ENCODE measurements at places on chromosomes 6 and 20.

GRCh38 chr6:112665815-112666214 lies 318.7 kb downstream of the RFPL4B start:
- no peak for DNase-seq

GRCh38 chr20:52054123-52054522 lies 137.5 kb downstream of the ZFP64 start:
- DNase-seq = no peak

GRCh38 chr20:60934724-60935123 lies 317.3 kb upstream of the CDH4 start:
- no peak for DNase-seq

GRCh38 chr6:140784573-140784972 lies 1348.2 kb upstream of the GJE1 start:
- no peak for DNase-seq

DNA sequence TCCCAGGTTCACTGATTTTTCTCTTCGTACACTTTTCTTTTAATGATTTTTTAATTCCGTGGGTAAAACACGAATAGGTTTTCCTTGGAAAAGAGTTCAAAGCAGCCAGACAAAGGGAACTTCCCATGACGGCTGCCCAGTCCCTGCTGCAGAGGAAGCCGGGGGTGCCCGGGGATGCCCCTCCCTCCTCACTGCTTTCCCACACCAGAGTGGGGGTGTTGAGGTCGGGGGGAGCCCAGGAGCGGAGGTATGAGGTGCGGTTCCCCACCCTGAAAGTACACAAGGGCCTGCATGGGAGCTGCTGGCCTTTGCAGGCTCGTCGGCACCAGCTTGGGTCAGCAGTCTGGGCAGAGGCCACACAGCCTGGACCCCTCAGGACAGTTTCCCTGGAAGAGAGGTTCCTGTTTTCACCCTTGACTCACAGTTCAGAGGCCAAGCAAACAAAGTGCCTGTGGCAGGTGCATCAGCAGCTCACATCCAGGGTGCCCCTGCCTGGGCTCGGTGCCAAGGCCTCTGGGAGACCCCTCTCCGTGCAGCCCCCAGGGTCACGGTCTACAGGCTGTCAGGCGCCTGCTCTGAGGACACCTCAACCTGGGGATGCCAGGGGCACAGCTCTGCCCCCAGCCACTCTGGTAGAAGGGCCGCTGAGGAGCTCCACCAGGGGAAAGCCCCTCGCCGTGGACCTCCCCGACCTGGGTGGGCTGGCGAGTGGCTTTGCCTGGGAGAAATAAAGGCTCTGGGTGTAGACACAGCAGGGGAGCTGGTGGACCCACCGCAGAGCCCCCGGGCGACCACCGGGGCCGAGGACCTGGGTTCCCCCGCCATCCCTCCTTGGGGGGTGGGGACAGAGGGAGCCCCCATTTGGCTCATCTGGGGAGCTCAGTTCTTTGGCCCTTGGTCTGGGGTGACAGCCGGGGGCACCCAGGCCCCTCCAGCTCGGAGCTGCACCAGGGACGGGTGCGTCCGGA lies 15.4 kb upstream of the CHRNA4 start:
- no peak for DNase-seq

- DNase-seq = no peak
These were observed 11.3 kb downstream of the MDFI start for GRCh38 chr6:41649596-41649995.

GRCh38 chr20:36584018-36584481 lies 10.7 kb downstream of the TGIF2 start:
- no peak for DNase-seq

Measured in NCI-H510A (cell line).